ENCODE measurements at places on chromosomes 7 and 10.

- no peaks in the 10 kb centered on the region for H3K36me3 ChIP-seq
- H3K27me3 ChIP-seq: no peaks in the 10 kb centered on the region
- H3K4me1 ChIP-seq: no peaks in the 10 kb centered on the region
- DNase-seq: no peak
Measured at GRCh38 chr10:65377687-65378086, 1548.1 kb upstream of the LRRTM3 start.

DNA sequence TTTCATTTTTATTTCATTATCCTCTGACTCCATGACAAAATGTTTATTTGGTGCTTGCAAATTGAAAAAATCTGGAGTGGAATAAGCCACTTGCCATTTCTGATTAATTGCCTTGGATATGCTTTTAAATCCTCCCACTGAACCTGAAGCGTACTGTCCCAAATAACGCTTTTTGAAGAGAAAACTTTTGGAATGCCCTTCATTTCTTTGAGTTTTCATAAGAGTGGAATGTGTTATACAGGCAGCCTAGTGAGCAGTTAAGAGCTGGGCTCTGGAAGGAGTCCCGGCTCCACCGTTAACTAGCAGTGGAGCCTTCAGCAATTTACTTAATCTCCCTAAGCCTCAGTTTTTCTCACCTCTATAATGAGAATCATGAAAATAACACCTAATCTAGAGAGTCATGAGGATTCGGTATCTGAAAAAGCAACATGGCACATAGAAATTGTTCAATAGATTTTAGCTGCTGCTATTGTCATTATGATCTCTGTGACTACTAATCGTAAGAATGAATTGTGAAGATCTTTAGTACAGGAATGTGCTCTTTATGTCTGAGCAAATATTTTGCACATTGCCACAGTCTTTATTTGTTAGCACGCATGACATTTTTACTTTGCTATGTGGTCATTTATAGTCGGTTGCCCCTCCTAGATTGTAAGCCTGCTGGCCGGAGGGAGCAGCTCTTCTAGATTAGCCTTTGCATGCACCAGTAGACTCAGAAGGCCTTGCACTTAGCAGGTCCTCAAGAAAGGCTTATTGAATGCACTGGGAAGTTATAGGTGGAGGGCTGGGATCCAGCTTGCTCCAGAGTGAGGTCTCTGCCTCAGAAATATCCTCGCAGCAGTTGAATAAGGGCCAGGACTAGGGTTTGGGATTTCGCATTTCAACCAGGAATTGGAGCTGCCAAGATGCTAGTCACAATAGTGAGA is 59.4 kb downstream of the PLCE1 start:
- no peak for DNase-seq
- H3K4me3 ChIP-seq: no peak overlapping the region
- no peak overlapping the region for H3K27ac ChIP-seq
- H3K36me3 ChIP-seq: no peaks in the 10 kb centered on the region
- no peaks in the 10 kb centered on the region for H3K4me1 ChIP-seq
- no peaks in the 10 kb centered on the region for H3K27me3 ChIP-seq

DNA sequence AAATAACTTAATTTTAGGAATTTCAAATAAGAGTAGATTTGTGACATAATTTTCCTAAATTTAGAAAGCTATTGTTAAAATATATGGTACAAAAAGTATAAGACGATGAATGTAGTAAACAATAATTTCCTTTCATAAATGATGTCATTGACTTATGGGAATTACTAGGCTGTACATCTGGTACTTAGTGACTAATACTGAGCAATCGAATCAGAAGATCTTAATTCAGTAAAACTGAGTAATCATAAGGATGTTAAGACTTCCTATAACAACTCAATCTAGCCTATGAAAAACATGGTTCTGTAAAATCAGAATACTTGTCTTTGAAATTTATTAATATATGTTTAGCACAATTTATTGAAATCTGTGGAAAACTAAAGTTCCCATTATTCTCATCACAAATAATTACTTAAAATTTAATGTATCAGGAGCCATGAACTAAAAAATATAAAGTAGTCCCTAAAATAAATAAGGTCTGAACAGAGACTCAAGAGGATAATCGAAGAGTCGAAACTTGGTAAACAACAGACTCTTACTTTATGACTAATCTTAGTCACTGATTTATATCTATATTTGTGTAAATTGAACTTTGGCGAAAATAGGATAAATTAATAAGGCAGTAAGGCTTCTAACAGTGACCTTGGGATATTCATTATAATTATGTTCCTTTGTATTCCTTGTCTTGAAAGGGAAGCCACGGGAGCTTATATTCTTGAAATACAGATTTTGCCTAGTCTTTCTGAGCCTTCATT is 142.1 kb downstream of the HGF start:
- DNase-seq: no peak
- H3K27ac ChIP-seq: no peak overlapping the region
- no peaks in the 10 kb centered on the region for H3K36me3 ChIP-seq
- H3K27me3 ChIP-seq: no peaks in the 10 kb centered on the region
- H3K4me3 ChIP-seq: no peak overlapping the region

- no peaks in the 10 kb centered on the region for H3K4me1 ChIP-seq
- no peaks in the 10 kb centered on the region for H3K36me3 ChIP-seq
- no peaks in the 10 kb centered on the region for H3K27me3 ChIP-seq
- DNase-seq: no peak
- no peak overlapping the region for H3K27ac ChIP-seq
Measured at GRCh38 chr7:95198863-95199262, 125.5 kb downstream of the PON1 start.

DNA sequence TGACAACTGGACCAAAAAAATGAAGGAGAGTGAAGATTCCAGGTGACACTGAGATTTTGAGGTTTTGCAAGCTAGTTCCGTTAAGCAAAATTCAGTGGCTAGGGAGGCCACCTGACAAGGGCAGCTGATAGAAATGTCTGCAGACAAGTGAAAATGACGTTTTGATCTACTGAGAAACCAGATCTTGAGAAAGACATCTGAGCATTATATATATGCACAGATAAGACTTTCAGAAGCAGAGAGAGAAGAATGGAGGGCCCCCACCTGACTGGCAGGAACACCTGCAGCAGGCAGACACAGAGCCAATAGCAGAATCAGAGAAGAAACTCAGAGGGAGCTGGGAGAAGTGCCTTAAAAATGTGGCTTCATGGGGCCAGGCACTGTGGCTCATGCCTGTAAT is 76.1 kb upstream of the LRGUK start:
- no peaks in the 10 kb centered on the region for H3K27me3 ChIP-seq
- H3K4me1 ChIP-seq: no peaks in the 10 kb centered on the region
- H3K4me3 ChIP-seq: no peak overlapping the region
- H3K36me3 ChIP-seq: no peaks in the 10 kb centered on the region
- DNase-seq: no peak
- H3K27ac ChIP-seq: no peak overlapping the region

- no peak for DNase-seq
- H3K27me3 ChIP-seq: no peaks in the 10 kb centered on the region
Measured at GRCh38 chr10:79282388-79282787, 64.9 kb upstream of the PPIF start.

Data from colonic mucosa (tissue), 4 donors.